ENCODE measurements at places on chromosomes 6 and 20. TPM values are rescaled to one million over a fixed set of nuclear protein-coding genes. Genes with fewer than 3 reads are reported as not detected.

The CALHM5 gene
- total RNA-seq, result 1.2 TPM

GRCh38 chr6:3210024-3210610, 17.3 kb downstream of the TUBB2B start:
- H3K27ac ChIP-seq, result no peak overlapping the region
- no peak overlapping the region for H3K4me3 ChIP-seq
- H3K4me1 ChIP-seq, result no peaks in the 10 kb centered on the region
- DNase-seq, result no peak
- no peaks in the 10 kb centered on the region for H3K36me3 ChIP-seq

GRCh38 chr20:54570561-54570960, 95.2 kb downstream of the DOK5 start:
- H3K27me3 ChIP-seq, result no peaks in the 10 kb centered on the region
- no peak overlapping the region for H3K4me3 ChIP-seq
- H3K27ac ChIP-seq, result no peak overlapping the region
- H3K36me3 ChIP-seq, result no peaks in the 10 kb centered on the region

GRCh38 chr6:106069478-106069877, 16.7 kb upstream of the PRDM1 start:
- no peak overlapping the region for H3K4me3 ChIP-seq
- peaks cover 33% of the 10 kb centered on the region for H3K27me3 ChIP-seq

DNA sequence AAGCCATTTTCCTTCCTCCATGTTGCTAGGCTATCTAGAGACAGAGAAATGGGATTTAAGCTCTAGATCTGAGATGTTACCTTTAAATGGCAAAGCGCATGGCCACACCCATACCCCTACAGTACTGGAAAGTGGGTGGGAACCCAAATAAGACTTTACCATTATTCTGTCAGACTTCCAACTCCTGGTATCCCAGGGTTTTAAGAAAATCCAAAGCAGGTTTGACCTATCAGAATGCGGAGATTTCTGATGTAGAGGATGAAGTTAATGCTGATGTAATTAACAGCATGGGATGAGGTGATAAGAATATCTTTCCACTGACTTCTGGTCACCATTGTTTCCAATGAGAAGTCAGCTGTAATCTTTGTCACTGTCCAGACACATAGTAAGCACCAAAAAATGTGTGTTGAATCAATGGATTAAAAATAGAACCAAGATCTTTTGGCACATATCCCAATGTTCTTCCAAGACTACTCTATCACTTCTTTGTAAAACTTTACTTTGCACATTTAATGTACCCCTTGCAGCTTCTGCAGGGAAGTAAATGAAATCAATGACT, 140.8 kb upstream of the INSM1 start:
- no peak for DNase-seq
- no peak overlapping the region for H3K4me3 ChIP-seq
- no peaks in the 10 kb centered on the region for H3K36me3 ChIP-seq
- H3K27me3 ChIP-seq, result no peaks in the 10 kb centered on the region
- no peak overlapping the region for H3K27ac ChIP-seq

GRCh38 chr6:32369660-32370059, 2.0 kb downstream of the TSBP1 start:
- no peak for DNase-seq
- no peak overlapping the region for H3K4me3 ChIP-seq
- no peaks in the 10 kb centered on the region for H3K27me3 ChIP-seq
- no peaks in the 10 kb centered on the region for H3K36me3 ChIP-seq
- no peaks in the 10 kb centered on the region for H3K4me1 ChIP-seq
- no peak overlapping the region for H3K27ac ChIP-seq

DNA sequence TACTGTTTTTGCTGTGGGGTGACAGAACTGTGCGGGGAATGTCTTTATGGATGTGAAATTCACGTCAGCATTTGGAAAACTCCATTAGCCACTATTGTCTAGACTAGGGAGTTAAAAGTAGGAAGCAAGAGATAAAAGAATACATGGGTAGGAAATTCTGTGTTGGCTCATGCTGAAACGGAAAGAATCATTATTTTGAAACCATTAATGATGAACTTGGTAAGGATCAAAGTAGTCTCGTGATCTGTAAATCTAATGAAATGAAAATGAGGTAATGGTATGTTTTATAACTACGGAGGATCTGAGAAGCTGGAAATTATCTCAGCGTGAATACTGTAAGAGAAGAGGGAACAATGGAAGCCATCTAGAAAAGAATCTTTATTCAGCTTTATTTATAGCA, 11.1 kb upstream of the CD40 start:
- H3K27me3 ChIP-seq, result no peaks in the 10 kb centered on the region
- no peak overlapping the region for H3K4me3 ChIP-seq
- H3K27ac ChIP-seq, result no peak overlapping the region
- H3K4me1 ChIP-seq, result peaks cover 3% of the 10 kb centered on the region
- no peak for DNase-seq

DNA sequence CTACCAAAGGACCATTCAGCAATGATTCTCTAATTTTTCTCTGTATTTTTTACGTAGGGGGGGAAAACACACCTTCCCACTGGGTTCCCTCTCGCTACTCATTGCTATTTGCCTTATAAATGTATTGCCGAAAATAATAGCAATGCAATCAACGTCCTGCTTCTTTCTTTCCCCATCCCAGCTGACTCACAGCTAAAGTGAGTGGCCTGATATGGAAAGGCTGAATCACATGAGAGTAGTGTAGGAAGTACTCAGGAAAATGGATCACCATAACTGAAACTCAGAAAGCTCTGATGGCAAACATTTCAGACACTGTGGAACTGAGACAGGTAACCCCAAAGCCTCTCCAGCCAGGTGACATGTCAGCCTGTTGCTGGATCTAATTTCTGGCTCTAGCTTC, 49.3 kb upstream of the SRPK1 start:
- DNase-seq, result no peak
- no peak overlapping the region for H3K4me3 ChIP-seq
- no peaks in the 10 kb centered on the region for H3K4me1 ChIP-seq
- no peaks in the 10 kb centered on the region for H3K27me3 ChIP-seq

DNA sequence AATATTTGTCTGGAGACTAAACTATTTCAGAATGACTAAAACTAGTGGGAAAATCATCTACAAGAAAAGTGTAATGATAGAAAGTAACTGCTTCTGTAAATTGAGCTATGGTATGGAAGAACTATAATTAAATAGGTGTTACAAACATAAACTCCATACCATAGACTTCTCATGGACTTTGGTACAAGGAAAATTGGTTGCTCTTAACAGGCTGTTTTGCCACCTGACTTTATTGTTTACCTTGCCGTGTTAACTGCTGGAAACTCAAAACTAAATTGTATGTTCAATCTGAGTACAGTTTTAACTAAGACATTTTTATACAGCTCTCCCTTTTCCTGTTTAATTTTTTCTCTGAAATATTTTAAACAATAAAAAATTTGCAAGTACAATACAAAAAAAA, 261.8 kb upstream of the POU3F2 start:
- no peaks in the 10 kb centered on the region for H3K27me3 ChIP-seq
- no peak for DNase-seq
- H3K36me3 ChIP-seq, result no peaks in the 10 kb centered on the region

The ZNF391 gene
- 1.5 TPM for total RNA-seq

GRCh38 chr20:10135438-10135837, 83.2 kb upstream of the SNAP25 start:
- no peaks in the 10 kb centered on the region for H3K27me3 ChIP-seq
- no peaks in the 10 kb centered on the region for H3K4me1 ChIP-seq
- no peaks in the 10 kb centered on the region for H3K36me3 ChIP-seq
- DNase-seq, result no peak

DNA sequence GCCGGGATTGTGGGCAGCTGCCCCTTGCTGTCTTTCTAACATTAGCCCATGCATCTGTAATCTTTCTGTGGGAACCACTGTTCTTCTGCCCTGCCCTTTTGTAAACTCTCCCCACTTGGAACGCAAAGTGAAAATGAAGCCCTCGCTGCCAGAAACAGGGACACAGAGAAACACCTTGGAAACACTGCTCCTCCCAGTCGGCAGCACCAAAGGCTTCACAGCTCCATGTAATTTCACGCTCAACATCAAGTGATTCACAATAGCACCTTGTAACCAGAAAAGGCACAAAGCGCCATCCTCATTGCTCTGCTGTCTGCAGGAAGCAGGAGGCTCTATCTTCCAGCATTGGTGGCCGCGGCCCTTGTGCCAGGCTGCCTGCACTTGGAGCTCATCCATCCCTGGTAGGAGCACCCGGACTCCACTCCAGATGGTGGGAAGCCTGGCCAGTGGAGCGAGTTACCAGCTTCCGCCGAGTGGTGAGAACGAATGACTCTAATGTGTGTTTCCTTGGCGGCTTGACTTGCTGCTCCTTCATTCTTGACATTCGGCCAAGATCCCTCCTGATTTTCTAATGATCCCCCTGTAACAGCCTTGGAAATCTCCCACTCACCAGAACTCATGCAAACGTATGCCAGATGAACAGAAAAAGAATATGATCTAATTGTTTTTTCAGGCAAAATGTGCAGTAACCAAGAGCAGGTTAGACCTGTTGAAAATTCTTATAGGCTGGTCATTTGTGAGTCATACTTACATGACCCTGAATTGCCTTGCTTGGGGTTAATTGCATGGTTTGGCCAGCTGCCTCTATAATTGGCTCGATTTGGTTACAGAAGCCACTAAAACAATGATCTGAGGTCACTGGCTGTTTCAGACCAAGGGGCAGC, 169.1 kb upstream of the CDYL start:
- no peak overlapping the region for H3K27ac ChIP-seq
- DNase-seq, result peak; percentile 29
- no peaks in the 10 kb centered on the region for H3K27me3 ChIP-seq
- H3K4me1 ChIP-seq, result peaks cover 36% of the 10 kb centered on the region

DNA sequence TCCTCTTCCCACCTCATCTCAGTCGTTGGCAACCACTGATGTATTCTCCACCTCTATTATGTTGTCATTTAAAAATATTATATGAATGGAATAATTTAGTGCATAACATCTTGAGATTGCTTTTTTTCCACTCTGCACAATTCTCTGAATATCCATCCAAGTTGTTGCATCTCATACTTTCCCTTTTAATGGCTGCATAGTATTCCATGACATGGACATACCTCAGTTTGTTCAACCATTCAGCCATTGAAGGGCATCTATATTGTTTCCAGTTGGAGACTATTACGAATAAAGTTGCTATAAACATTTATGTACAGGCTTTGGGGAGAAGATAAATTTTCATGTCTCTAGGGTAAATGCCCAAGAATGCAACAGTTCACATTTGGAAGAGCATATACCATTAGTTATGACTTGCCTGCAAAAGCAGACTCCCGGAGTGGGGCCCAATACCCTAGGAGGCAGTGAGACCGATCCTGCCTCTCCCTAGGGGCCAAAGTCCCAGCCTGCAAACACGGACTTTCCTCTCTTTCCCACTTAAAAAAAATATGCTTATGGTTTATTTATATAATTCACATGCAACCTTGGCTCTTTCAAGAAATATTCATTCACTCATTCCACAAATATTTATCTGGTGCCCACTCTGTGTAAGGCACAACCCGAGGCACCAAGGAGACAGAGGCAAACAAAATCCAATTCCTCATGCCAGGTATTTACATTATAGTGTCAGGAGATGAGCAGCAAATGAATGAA, 227.0 kb upstream of the PMEPA1 start:
- peaks cover 15% of the 10 kb centered on the region for H3K4me1 ChIP-seq
- H3K36me3 ChIP-seq, result no peaks in the 10 kb centered on the region
- no peak overlapping the region for H3K4me3 ChIP-seq
- H3K27ac ChIP-seq, result no peak overlapping the region
- DNase-seq, result no peak
- no peaks in the 10 kb centered on the region for H3K27me3 ChIP-seq

DNA sequence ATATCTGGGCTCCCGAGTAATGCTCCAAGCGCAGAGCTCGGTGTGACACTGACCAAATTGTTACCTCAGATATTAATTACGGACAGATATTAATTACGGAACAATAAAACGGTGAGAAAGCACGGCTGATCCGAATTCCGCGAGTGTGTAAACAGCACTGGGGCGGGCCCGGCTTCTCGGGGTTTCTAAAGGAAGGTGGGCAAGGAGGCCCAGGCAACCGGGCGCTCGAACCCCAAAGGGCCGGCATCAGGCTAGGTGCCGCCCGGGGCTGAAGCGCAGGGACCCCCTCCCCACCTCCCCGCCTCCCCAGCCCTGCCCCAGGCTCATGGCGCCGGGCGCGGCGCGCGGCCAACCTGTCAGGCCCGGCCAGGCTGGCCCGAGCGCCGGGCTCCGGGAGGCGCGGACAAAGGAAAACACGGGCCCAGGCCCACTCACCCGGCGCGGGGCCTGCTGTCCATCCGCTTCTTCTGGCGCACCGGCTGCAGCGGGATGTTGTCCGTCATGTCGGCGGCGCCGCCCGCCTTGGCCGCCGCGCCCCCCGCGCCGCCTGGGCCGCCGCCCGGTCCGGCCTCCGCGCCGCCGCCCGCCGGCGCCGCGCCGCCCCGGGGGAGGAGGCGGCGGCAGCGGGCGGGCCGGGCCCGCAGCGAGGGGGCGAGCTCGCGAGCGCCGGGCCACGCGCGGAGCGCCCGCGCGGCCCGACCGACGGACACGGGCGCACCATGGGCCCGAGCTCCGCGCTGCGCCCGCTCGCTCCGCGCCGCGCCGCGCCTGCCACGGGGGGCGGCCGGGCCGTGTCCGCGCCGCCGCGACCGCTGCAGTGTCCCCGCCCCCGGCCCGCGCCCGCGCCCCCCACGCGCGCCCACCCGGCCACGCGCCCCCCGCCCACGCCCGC, at the start of gene ATP9A:
TSS of gene ATP9A (minus strand) at position 524 of the 892 bp plus-strand sequence. CDS start at position 503, 21 bp downstream.
- H3K4me3 ChIP-seq, result peak within 1 kb of the TSS; percentile 26
- DNase-seq, result peak; percentile 45
- H3K27me3 ChIP-seq, result no peaks in the 10 kb centered on the region
- H3K36me3 ChIP-seq, result no peaks in the 10 kb centered on the region
- no peaks in the 10 kb centered on the region for H3K4me1 ChIP-seq
- peak within 1 kb of the TSS; percentile 76 for H3K27ac ChIP-seq

GRCh38 chr6:79862126-79862525, 85.2 kb downstream of the ELOVL4 start:
- no peak for DNase-seq
- H3K27ac ChIP-seq, result no peak overlapping the region
- H3K36me3 ChIP-seq, result no peaks in the 10 kb centered on the region
- H3K27me3 ChIP-seq, result no peaks in the 10 kb centered on the region

DNA sequence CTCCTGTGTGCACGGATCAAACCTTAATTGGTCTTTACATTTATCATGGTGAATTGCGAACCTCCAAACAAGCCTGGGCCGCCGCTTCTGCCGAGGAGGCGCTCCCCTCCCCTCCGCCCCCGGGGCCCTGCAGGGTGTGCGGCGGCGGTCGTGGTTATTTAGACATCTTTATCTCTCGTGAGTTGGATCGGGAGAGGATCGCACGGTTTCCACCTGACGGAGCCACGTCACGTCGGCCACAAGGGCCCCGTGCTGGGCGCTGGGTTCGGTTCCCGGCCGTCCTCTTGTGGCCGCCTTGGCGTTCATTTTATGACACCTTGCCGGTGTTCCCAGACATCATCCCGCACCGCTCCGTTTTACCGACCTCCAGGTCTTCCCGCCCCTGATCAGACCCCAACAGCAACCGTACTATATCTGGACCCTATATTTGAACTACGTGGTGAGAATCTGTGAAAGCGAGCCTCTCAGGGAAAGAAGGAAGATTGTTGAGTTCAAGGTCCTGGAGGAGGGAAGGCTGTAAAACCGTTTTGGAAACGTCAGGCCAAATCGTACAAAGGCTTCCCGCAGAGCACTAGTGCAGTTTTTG, 1.3 kb upstream of the CNR1 start:
- no peak overlapping the region for H3K4me3 ChIP-seq
- H3K4me1 ChIP-seq, result peaks cover 20% of the 10 kb centered on the region
- H3K27me3 ChIP-seq, result peaks cover 65% of the 10 kb centered on the region

GRCh38 chr20:37958856-37959520, 56.1 kb downstream of the VSTM2L start:
- no peak for DNase-seq
- no peak overlapping the region for H3K27ac ChIP-seq
- no peak overlapping the region for H3K4me3 ChIP-seq
- no peaks in the 10 kb centered on the region for H3K4me1 ChIP-seq

- no peak for DNase-seq
- no peak overlapping the region for H3K4me3 ChIP-seq
- no peak overlapping the region for H3K27ac ChIP-seq
- H3K27me3 ChIP-seq, result no peaks in the 10 kb centered on the region
These were observed 40.6 kb downstream of the GJA10 start for GRCh38 chr6:89934685-89935366.
